Fibroblast of skin of back (primary cell): ENCODE measurements at places on chromosomes 4 and X.

- no peak for DNase-seq
Observed at GRCh38 chr4:8130346-8131066, 28.1 kb downstream of the ABLIM2 start.

DNA sequence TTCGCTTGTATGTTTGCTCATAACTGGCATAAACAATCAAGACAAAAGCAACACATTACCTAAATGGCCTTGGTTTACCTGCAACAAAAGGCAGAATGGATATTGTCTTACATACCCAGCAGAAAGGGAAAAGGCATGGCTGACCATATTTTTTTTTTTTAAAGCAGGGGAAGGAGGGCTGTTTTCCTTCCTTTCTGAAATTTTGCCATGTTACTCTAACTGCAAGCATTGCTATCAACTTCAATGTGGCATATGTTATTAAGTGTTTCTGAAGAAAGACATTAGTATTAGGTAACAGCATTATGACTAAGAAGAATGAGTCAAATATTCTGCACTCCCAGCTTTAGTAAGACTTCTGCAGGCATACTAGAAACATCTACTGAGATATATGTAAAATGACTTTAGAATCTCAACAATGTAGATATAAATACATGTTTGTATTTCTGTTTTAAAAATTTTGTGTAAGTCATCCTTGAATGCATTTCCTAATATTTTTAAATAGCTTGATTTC lies 512.6 kb upstream of the FAM241A start:
- peak; percentile 46 for DNase-seq

DNA sequence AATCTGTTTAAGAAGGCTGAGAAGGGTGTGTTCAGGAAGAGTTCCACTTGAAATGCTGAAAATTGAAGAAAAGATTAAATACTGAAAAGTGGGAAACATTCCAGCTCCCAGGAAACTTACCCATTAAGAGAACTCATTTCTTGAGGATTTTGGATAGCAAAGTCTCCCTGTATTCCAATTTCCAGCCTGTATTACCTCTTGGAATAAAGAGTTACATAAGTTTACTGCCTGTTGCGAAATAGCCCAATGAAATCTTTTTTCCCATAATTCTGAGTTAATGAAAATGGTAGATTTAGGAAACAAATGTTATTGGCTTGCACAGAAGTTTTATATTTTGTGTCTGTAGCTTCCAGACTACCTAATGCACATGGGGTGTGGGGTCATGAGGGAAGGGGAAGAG lies 12.0 kb downstream of the NHSL2 start:
- DNase-seq: no peak

GRCh38 chr4:165101641-165102040 lies 11.0 kb downstream of the TMEM192 start:
- DNase-seq: peak; percentile 5

- no peak for DNase-seq
Observed at GRCh38 chr4:36091997-36092396, 152.3 kb downstream of the ARAP2 start.

DNA sequence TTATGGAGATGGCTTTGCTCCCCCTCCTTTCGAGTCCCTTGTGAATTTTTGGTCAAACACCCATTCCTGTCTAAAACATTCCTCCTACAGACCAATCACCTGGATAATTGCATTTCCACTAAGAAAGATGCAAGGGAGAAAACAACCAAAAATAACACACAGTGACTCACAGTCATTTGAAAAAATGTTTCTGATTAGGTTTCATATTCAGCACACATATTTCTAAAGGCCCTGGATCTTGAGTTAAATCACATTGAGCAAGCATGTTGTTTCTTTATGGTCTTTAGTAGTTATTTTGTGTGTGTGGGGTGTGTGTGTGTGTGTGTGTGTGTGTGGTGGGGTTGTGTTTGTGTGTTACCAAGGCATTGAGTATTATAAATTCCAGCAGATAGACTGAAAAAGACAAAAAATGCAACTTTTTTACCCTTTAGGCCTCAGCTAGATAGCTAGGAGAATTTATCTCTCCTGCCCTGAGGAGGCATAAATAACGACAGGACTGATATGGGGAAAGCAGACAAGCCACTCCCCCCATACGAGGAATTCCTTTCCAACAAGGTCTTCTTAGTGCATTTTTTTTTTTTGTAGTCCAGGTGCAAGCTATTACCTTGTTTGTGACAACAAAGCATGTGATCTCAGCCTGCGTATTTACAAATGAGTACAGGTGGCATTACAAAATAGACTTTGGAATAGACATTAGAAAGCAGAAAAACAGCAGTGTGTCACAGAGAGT lies 265.4 kb upstream of the ADGRL3 start:
- peak; percentile 22 for DNase-seq

DNA sequence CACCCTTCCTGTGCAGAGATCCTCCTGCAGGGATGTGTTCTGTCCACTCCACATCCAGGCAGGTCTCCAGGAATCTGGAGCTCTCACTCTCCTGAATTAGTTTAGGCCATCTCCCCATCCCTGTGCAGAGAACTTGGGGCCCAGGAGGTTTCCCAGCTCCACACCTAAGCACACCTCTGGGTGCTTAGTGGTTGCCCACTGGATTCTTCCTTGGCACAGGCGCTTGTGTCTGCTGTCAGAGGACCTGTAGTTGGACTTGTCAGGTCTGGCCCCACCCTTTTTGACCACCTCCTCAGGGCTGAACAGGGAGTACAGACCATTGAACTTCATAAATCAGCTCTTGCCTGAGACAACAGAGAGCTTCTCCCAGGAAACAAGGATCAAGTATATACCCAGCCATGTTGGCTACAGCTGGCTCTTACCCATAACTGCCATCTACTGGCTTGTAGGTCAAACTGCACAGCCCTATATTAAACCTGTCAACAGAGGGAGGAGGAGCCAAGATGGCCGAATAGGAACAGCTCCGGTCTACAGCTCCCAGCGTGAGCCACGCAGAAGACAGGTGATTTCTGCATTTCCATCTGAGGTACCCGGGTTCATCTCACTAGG lies 275.5 kb downstream of the PPARGC1A start:
- DNase-seq: peak; percentile 55

GRCh38 chr4:21083413-21083812 lies 383.2 kb downstream of the PACRGL start:
- DNase-seq: no peak

DNA sequence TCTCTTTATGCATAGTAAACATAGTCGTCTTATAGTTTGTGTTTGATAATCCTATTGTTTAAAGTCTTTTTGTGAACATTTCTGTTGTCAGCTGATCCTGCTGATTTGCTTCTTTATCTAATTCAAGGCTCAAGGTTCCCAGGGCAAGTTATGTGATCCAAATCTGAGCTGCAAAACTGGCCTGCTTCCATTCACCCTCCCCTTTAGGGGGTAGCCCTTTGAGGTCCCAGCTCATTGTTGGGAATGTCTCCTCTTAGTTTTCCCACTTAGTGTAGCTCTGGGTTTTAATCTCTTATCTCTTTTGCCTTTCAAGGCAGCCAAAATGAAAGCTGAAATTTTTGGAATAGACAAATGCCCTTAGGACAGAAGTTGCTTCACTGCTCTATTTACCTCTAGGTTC lies 40.2 kb upstream of the MAGED1 start:
- DNase-seq: no peak

DNA sequence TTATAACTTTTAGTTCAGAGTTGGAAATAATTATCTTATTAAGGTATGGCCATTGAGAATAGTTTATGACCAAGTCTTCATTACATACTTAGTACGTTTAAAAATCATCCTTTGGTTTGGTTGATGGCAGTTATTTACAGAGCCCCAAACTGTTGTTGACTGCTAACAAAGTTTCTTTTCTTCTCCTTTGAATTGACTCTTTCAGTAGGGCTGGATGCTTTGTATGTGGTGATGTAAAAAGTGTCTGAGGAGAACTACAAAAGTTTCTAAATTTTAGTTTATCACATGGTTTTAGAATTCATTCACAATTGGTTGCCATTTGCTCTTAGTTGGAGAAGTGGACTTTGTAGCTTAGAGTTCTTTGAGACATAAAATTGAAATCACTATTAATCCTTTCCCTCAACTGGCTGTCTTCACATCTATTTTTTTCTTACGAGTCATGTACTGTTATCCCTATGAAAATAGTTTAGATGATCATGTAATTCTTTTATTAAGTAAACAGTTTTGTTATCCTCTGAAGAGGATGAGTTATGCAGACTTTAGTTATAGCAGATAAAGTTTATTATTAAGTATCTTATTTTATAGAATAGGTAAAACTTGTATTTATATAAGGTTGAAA lies 14.8 kb downstream of the PTPN13 start:
- DNase-seq: peak; percentile 65

- DNase-seq: no peak
Observed at GRCh38 chr4:159055833-159056232, 47.0 kb upstream of the RAPGEF2 start.

DNA sequence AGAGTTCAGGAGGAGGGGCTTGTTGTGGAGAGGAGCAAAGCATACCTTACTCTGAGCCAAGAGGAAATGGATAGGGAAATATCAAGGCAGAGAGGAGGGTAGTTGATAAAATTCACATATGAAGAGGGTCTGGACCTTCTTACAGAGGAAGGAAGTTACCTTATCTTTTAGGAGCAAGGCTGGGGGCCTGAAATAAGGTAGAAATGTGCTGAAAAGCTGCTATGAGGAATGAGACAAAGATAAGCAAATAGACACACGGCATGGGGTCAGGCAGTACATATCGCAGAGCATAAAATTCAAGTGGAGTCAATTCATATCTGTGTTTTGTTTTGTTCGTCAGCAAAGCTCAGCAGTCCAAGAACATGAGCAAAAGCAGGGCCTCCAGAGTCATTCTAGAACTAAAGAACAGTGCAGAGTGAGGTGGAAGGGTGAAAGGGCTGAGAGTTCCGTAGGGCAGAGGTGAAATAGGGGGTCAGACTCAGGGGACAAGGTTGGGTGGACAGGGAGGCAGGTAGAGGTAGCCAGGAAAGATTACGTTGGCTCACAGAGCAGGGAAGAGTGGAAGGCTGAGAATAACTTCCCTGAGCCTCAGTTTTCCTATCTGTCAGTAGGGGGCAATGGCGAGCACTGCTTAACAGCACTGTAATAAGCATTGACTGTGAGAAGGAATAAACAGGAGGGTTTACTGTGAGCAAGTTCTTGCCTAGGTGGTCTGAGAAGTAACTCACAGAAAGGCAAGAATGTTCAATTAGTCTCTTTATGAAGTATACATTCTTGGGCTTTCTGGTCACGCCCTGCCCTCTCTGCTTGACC lies 9.2 kb downstream of the VSIG4 start:
- peak; percentile 0 for DNase-seq

GRCh38 chr4:145530189-145530588 lies 48.5 kb downstream of the SMAD1 start:
- DNase-seq: no peak

DNA sequence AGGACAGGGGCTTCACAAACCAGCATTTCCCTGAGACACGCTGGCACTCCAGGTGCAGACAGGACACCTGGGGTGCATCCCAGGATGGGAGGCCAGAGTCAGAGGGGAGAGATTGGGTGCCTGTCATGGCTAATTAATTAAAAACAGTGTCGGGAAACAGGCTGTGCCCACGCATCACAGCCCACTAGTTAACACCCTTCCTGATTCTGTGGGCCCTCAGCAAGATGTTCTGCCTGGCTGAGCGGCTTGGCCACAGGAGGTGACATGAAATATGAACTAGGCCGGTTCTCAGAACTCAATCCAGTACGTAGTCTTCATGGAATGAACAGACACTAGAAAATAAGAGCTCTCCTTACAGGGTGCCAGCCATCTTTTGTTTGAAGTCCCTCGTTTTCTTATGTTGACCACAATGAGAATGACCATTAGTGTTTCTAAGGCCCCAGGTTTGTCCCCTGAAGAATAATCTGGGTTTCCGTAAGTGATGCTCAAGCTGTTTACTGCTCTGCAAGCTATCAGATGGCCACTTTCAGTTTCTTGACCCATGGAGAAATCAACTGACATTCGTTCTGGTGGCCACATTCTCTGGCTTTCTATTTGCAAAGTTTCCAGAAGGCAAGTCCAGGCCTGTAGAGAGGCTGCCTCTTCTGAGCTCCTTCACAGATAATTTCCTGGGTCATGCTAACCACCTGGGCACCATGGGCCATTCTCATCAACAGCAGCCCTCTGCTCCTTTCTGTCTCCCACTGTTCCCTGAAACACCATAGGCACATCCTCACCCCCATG lies 72.3 kb downstream of the SLC34A2 start:
- DNase-seq: no peak

- DNase-seq: no peak
Observed at GRCh38 chr4:144985014-144985413, 113.0 kb downstream of the ANAPC10 start.

DNA sequence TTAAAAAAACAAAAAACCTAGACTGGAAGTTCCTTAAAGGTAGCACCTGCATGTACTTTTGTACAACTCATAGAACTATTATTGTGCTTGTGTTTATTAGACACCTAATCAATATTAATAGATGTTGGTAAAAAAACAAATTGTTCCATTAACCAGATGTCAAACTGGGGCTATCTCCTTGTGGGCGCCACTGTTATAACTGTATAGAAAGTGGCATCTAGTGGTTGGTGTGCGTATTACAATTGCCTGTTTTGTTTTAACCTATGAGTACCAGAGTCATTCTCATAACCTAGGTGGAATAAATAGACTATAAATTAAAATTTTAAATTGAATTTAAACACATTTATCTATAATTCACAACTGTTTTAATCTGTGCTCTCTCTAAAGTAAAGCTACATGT lies 97.4 kb downstream of the COL4A5 start:
- DNase-seq: peak; percentile 33
